Naive thymus-derived CD8-positive, alpha-beta T cell (primary cell): ENCODE measurements at places on chromosomes 11 and 22.

GRCh38 chr11:125938418-125938817 is 7.4 kb upstream of the VSIG10L2 start:
- no peaks in the 10 kb centered on the region for H3K27me3 ChIP-seq
- no peaks in the 10 kb centered on the region for H3K36me3 ChIP-seq
- no peak overlapping the region for H3K4me3 ChIP-seq
- H3K27ac ChIP-seq = peak overlapping the region; percentile 28
- peaks cover 11% of the 10 kb centered on the region for H3K4me1 ChIP-seq

GRCh38 chr11:105456950-105457349 is 152.9 kb upstream of the GRIA4 start:
- H3K27me3 ChIP-seq = no peaks in the 10 kb centered on the region
- no peak for DNase-seq
- no peaks in the 10 kb centered on the region for H3K4me1 ChIP-seq
- H3K4me3 ChIP-seq = no peak overlapping the region
- H3K36me3 ChIP-seq = no peaks in the 10 kb centered on the region

DNA sequence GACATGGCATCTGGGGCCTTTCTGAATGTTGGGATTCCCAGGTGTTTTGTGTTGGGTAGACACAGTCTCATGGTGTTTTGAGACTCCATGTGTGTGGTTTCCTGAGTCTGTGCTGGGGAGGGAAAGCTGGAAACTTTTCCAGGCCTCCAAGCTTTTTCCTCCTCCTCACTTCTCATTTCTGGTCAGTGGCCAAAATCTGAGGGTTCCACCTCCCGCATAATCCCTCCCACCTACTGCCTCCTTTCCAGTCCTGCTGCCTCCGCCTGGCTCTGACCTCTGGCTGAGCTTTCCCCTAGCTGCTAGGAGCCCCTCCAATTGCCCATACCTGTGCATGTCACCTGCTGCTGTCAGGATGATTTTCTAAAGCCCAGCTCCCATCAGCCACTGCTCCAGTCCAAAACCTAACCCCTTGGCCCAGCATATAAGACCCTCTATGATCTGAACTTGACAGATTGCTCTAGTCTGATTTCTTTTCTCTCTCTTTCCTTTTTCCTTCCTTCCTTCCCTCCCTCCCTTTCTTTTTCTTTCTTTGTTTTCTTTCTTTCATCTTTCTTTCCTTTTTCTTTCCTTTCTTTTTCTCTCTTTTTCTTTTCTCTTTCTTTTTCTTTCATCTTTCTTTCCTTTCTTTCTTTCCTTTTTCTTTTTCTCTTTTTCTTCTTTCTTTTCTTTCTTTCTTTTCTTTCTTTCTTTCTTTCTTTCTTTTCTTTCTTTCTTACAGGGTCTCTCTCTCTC is 51.4 kb upstream of the NECTIN1 start:
- H3K4me3 ChIP-seq = no peak overlapping the region
- no peaks in the 10 kb centered on the region for H3K36me3 ChIP-seq
- no peak overlapping the region for H3K27ac ChIP-seq
- DNase-seq = no peak

DNA sequence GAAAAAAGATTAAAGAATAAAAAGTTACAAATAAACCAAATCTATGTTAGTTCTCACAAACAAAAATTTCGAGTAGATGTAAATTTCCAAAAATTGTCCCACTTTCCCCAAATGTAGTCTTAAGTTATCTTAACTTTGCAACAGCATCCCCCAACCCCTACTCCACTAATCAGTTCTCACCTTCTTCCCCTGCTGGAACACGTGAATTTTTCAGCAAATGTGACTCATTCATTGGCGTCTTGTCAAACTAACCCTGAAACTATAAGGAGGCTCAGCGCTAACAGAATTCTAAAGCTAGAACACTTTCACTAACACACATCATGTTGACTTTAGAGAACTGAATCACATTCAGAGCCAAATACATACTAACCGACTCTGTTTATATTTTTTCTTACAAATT is 46.1 kb downstream of the PHF21A start:
- H3K36me3 ChIP-seq = peaks cover 4% of the 10 kb centered on the region
- H3K27ac ChIP-seq = no peak overlapping the region
- H3K4me3 ChIP-seq = no peak overlapping the region

- H3K4me3 ChIP-seq = peak overlapping the region; percentile 91
- peak overlapping the region; percentile 96 for H3K27ac ChIP-seq
- peaks cover 4% of the 10 kb centered on the region for H3K4me1 ChIP-seq
- peak; percentile 79 for DNase-seq
- H3K27me3 ChIP-seq = no peaks in the 10 kb centered on the region
Observed at GRCh38 chr22:46036558-46037408, 59.8 kb upstream of the WNT7B start.
